ENCODE measurements at places on chromosomes 6 and 20.

GRCh38 chr20:42742926-42743325 is 446.8 kb downstream of the PTPRT start:
- no peak for DNase-seq

DNA sequence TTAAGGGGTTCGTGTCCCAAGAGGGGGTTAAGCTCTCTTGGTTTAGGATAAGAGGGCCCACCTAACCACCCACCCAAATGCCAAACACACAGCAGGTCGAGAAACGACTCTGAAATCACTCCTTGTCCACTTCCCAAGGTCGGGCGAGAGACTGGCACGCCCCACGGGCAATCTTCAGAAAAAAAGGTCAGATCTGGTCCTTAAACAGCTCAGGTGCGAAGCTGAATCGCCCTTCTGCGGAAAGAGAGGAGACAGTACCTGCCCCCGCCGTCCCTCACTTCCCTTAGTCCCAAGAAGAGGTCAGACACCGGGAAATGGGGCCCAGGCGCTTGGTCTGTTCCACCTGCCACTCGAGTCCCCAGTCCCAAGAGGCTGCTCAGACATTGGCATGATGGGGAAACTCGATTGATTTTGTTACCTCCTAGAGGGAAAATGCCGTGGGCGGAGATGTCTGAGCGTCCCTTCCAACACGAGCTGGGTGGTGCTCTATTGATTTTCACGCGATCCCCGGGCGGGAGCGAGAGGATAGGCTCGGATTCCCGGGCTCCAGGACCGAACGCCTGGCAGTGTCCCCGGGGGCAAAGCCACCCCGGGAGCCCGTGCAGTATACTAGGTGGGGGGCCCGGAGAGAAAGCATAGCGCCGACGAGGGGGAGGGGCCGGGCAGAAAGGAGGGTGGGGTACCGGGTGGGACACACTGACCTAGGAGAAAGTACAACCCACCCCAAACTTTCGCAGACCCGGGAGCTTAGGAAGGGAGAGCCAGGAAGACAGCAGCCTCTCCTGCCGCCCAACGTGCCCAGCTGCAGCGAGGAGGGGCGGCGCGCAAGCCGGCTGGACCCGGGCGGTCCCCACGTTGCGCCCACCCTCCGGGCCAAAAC is 1.1 kb upstream of the SAMD5 start:
- no peak for DNase-seq

- no peak for DNase-seq
Observed at GRCh38 chr6:108903796-108904195, 55.6 kb downstream of the ARMC2 start.

DNA sequence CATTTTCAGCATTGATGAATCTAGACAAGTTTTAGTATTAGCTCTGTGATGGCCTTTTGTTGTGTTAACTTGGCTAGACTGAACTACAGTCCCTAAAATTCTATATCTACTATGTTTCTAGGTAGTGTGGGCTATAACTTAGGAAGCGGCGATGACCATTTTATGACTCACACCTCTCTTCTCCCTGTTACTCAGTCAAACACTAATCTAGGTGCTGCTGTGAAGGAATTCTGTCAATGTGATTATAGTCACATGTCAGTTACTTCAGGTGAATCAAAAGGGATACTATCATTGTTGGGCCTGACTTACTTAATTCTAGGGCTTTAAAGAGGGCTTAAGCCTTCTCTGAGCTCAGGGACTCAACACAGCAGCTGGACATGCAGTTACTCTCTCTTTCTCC is 691.5 kb upstream of the MAP3K7 start:
- DNase-seq: no peak

- DNase-seq: no peak
Observed at GRCh38 chr20:22502731-22503191, 81.6 kb downstream of the FOXA2 start.

- DNase-seq: no peak
Observed at GRCh38 chr20:45254383-45255262, at the start of gene SLPI. SLPI (minus strand) TSS chr20:45254564; CDS start chr20:45254543, 21 bp downstream.

DNA sequence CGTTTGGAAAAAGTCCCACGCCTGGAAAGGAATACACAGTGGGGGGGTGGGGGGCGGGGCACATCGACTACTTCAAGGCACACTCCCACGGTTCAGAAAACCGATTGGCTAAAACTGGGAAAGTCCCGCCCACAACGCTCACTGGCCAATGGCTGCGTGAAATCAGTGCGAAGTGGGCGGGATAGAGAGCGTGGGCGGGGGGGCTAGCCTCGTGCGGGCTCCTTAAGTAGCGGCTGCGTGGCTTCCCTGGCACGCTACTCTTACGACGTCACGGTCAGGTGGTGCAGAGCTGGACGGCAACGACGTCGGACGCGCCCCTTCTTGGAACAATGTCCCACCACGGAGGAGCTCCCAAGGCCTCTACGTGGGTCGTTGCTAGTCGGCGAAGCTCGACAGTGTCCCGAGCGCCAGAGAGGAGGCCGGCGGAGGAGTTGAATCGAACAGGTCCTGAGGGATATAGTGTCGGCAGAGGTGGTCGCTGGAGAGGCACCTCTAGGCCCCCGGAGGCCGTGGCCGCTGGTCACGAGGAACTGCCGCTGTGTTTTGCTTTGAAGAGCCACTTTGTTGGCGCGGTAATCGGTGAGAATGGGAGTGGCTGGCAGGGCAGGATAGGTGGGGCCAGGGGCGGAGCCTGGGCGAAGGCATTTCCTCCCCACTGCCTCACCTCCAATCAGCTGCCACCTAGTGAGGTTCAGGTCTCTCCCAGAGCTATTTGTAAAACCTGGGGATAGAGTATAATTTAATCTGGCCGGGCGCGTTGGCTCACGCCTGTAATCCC is at the start of gene DDX43:
Gene DDX43 (plus strand): TSS at position 252 of the 778 bp plus-strand sequence. CDS start 78 bp downstream, at position 330.
- DNase-seq: peak; percentile 58

DNA sequence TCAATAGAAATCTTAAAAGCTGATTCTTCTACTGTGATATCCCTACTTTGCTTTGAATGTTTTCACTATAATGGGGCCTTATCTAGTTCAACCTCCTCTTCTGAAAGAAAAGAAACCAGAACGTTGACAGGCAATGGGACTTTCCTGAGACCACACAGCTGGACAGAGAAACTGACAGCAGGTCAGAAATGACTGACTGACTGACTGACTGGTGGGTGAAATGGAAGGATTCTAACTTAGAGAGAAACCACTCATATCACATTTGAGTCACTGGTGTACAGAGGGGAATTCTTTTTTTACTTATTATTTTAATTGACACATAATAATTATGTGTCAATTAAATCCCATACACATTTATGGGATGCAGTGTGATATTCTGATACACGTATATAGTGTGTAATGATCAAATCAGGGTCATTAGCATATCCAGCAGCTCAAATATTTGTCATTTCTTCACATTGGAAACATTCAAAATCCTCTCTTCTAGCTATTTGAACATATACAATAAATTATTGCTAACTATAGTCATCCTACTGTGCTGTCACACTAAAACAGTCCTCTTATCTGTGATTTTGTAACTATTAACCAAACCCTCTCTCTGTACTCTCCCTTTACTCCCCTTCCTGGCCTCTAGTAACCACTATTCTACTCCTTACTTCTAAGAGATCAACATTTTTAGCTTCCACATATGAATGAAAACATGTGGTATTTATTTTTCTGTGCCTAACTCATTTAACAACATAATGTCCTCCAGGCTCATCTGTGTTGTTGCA is 64.8 kb upstream of the NRSN1 start:
- DNase-seq: no peak

Measured in CD4-positive, alpha-beta T cell treated with Interleukin-17A for 4 hours (primary cell).